ENCODE measurements at places on chromosomes 3 and 15. TPM values are rescaled to one million over a fixed set of nuclear protein-coding genes. Genes with fewer than 3 reads are reported as not detected.

GRCh38 chr3:46100812-46101211 lies 73.5 kb upstream of the XCR1 start:
- no peak for DNase-seq

Gene CFAP20DC
- total RNA-seq = 1.4 TPM

DNA sequence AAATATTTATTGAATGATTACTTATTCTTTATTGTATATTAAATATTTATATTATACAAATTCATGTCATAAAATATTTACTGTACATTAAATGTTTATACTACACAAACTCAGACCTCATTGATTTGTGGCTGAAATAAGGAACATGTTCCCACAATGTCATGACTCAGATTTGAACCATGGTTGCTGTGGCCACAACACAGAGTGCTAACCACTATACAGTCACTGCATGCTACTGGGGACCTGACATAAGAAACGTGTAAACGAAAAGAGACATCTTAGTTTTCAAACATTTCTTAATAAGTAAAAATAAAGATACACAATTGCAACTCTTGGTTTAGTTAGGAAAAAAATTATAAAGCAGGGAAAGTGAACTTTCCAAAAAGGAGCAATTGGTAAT lies 99.1 kb upstream of the AGTR1 start:
- DNase-seq = no peak

- peak; percentile 28 for DNase-seq
Observed at GRCh38 chr3:126103121-126104027, 19.4 kb upstream of the SLC41A3 start.

Gene CIB1
- total RNA-seq = 34.3 TPM

DNA sequence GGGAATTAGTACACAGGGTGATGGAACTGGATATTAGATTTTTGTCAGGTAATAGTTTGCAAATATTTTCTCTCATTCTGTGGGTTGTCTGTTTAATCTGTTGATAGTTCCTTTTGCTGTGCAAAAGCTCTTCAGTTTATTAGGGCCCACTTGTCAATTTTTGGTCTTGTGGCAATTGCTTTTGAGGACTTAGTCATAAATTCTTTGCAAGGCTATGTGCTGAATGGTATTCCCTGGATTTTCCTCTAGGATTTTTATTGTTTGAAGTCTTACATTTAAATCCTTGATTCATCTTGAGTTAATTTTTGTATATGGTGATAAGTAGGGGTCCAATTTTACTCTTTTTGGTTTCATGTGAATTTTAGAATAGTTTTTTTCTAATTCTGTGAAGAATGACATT lies 111.3 kb downstream of the ARRDC4 start:
- DNase-seq = no peak

Gene SLC7A14
- 40.3 TPM for total RNA-seq

DNA sequence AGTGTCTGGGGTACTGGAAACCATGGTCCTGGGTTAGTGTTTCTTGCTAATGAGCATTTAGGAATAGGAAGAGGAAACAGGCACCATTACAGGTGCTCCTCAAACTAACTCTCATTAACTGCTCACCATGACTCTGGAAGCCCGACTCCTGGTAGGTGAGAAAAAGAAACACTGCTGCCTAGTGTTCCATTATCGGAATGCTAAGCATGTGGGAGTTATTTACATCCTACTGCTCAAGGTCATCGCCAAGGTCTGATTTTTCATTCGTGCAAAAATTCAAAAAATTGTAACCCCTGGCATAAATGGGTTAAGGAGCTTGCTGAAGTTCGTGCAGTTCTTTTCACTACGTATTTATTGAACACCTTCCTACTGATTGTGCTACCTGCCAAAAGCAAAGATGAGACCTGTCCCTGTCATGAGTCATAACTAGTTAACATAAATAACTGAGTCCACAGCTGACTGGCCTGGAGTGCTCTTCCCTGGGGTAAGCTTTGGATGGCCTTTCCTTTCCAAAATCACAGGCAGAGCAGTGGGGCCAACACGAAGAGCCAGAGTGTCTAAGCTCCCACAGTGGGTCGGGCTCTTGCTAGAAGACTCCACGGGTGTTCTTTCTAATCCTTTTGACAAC lies 22.7 kb upstream of the PAQR5 start:
- DNase-seq = no peak

DNA sequence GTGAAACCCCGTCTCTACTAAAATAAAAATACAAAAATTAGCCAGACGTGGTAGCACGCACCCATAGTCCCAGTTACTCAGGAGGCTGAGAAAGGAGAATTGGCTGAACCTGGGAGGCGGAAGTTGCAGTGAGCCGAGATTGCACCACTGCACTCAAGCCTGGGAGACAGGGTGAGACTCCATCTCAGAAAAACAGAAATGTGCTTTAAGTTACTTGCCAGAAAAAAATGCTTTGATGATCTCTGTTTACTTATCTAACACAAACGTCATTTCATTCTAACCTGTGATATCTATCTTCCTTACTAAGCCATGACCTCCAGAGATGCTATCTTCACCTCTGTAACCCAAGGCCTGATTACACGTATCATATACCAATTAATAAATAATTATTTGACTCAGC lies 7.4 kb downstream of the NKIRAS1 start:
- no peak for DNase-seq

- peak; percentile 54 for DNase-seq
Observed at GRCh38 chr3:141308588-141309218, 59.6 kb upstream of the ZBTB38 start.

- DNase-seq = no peak
Observed at GRCh38 chr15:70039917-70040316, 57.8 kb downstream of the TLE3 start.

Gene PATL2
- not detected for total RNA-seq

GRCh38 chr15:79863886-79864285 lies 32.9 kb downstream of the MTHFS start:
- DNase-seq = no peak

- peak; percentile 90 for DNase-seq
Observed at GRCh38 chr3:14431917-14432834, 29.8 kb downstream of the SLC6A6 start.

GRCh38 chr15:87860743-87861142 lies 395.8 kb downstream of the NTRK3 start:
- no peak for DNase-seq

DNA sequence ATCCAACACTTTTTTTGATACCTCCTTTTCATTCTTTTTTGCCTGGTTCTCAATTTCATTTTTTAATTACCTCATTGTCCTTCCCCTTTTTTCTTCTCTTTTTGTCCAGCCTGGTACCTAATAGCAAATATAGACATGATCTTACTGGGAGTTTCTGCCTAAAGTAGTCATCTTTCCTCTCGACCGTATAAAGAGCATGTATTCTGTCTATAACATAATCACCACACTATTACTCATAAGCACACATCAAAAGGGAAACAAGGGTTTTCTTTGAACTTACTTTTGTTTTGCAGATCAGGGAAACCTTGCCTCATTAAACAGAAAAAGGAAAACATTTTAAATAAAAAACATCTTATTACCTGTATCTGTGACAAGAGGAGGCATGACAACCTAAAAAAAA lies 33.0 kb downstream of the FAM98B start:
- DNase-seq = no peak

DNA sequence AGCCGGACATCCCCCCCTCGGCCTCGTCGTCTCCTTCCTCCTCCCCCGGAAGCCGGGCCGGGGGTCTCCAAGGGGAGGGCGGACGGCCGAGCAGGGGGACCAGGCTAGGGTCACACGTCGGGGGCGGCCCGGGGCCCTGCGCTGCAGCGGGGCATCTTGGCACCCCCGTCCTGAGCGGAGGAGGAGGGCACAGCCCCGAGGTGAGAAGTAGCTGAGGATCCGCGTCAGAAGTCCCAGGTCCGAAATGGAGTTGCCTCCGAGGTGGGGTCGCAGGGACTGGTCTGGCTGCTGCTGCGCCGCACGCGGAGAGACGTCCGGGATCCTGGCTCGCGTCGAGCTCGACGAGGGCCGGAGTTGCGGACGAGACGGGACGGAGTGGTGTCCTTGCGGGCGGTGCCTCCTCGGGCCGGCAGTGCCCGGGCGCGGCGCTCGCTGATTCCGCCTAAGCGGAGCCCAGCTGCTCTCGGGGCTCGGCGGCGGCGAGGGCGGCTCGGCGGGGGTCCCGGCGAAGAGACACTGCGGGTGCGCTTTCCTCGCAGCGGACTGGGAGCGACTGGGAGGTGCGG lies at the start of gene ADCY5:
ADCY5 (minus strand) TSS at position 555 of the 566 bp plus-strand sequence; CDS start at position 10, 545 bp downstream.
- DNase-seq = no peak

DNA sequence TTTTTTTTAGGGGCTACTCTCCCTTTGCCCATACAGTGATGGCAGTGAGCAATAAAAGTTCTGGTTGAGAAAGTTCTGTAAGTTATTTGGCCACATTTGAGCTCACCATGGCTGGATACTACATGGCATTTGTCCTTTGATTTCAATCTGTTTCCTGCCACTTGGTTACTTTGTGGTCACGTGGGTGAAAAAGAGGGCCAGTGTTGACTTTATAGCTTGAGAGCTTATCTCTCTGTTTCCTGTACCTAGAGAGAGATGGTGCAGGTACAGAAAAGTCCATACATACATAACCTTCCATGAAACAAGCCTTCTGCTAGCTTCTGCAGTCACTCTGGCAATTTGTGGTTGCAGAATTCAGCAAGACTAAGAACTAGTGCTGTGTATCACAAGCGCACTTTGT lies 23.4 kb upstream of the MECOM start:
- DNase-seq = no peak

Gene SLC2A2
- total RNA-seq = not detected

DNA sequence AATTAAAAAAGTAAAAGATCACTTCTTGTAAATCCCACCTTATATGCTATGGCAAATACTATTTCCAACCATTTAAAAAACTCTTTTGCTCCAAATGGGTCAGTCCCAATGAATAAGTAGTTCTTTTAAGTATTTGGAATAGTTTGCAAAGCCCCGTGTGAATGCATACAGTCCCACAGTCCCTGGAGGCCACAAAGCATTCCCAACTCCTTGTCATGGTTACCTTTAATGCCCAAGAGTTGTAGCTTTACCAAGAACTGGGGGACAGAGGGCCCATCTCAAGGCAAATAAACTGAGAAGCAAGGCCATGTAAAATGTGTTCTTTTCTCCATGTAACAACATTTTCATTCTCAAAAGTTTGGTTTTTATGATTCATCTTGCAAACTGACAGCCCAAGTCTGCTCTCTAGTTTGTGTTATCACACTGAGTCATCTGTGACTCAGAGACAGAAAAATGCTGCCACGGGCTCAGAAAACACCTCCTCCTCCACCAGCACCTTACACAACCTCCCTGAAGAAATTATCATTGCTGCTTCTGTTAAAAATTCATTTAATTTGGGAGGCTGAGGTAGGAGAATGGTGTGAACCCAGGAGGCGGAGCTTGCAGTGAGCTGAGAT lies 336.2 kb downstream of the ERC2 start:
- DNase-seq = no peak

All from dorsolateral prefrontal cortex (tissue), 122 donors.